ENCODE measurements at places on chromosomes 1 and 21.

DNA sequence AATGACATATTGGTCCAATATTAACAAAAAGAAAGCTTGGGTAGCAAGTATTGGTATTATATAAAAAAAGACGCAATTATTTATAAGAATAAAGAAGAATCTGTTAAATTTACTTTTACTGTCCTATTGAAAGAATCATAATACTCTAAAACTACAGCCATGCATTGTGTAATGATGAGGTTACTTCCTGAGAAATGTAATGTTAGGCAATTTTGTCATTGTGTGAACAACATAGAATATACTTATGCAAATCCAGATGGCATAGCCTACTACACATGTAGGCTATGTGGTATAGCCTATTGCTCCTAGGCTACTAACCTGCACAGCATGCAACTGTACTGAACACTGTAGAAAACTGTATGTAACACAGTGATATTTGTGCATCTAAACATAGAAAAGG is 121.2 kb upstream of the PTGFR start:
- no peak for DNase-seq

DNA sequence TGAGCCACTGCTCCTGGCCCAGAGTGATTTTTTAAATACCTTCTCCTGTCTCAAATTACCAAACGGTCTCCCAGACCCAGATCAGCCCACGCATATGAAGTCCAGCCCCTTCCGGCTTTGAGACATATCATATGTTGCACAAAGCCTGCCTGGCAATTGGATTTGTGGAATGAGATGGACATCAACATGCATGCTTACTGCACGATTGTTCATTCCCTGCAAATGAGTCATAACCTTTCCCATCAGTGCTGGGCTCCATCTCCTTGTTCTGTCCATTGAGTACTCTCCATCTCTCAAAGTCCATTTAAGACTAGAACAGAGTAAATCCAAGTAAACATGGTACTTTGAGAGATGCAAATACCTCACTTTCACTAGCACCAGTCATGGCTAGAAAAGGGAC is 612.2 kb upstream of the USP24 start:
- peak; percentile 23 for DNase-seq

GRCh38 chr1:26578167-26578566 is 48.6 kb downstream of the RPS6KA1 start:
- no peak for DNase-seq

DNA sequence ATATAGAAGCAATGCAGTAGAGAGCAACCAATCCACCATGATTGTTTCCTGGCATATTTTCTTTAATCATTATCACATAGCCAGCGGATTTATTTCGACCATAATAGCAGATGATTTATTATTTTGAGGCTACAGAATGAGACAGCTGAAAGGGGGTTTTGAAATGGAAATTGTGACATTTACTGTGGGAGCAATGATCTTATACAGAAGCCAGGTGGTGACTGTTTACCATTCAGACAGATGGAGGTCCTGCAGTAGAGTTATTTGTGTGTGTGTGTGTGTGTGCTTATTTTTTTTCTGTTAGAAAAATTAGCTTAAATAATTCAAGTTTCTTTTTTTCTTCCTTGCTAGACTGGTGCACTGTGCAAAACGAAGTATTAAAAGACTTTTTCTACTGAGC is 1784.5 kb downstream of the MRPL39 start:
- DNase-seq: no peak

GRCh38 chr1:41666981-41667631 is 182.6 kb upstream of the EDN2 start:
- no peak for DNase-seq

DNA sequence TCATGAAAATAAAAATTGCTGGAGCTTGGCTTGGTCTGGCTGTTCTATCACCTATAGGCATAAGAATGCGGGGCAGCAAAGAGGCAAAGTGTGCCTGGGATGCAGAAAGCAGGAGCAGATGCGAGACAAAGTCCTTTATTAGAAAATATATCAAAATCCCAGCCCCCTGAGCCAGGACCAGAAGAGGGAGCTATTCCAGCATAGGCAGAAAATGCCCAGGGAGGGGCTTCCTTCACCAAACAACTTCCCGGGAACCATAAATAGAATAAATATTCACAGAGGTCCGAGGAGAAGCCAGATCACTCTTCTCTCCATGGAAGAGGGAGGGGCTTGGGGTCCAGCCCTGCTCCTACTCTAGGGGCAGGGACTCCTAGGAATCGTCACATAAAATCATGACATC is 5.0 kb downstream of the PPOX start:
- no peak for DNase-seq

- DNase-seq: no peak
Observed at GRCh38 chr1:236389253-236389652, 4.8 kb upstream of the EDARADD start.

- DNase-seq: no peak
Observed at GRCh38 chr1:221604948-221605347, 136.9 kb downstream of the DUSP10 start.
